BJ (cell line): ENCODE measurements at places on chromosomes 12 and 14. TPM values are rescaled to one million over a fixed set of nuclear protein-coding genes. Genes with fewer than 3 reads are reported as not detected.

- DNase-seq, result no peak
Observed at GRCh38 chr14:37399517-37399916, 195.5 kb downstream of the FOXA1 start.

The INSM2 gene
- polyA plus RNA-seq, result not detected in 2 replicates

The AQP6 gene
- polyA plus RNA-seq, result not detected in 2 replicates

DNA sequence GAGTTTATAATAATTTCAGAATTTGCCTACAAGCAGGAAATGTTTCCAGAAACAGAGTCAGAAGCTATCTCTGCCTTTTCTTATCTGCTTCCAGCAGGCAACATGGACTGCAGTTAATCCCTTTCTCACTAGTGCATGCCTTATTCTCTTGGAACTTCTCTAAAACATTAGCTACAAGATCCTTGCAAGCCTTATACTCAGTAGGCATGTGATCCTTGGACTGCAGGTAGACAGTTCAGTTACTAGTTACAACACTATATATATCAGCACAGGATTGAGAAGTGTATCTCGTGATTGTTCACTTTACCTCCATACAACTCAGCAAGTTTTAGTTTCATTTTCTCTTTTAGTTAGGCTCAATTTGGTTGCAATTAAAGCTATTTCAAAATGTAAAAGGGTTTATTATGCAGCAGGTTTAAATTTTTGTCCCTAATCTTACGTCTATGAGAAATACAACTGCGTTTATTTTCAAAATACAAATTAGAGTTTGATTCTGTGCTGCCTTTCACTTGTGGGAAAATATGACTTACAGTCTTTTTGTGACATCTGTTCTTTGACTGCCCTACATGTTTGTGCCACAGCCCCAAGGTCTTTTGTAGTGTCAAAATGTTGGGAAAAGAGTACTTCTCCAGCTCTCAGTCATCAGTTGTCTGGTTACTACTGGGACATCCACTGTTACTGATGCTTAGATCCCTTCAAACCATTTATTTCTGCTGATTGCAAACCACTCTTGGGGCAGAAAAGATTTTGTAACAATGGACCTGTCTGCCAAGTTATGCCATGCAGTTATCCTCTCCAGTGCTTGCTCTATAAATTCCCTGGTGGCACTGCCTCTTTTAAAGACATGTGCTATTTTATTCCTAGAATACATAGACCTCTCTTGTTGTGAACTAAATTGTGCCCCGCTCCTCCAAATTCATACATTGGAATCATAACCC is 709.0 kb upstream of the FOXG1 start:
- no peak for DNase-seq

GRCh38 chr12:11880381-11880780 is 190.4 kb upstream of the BCL2L14 start:
- no peak for DNase-seq

DNA sequence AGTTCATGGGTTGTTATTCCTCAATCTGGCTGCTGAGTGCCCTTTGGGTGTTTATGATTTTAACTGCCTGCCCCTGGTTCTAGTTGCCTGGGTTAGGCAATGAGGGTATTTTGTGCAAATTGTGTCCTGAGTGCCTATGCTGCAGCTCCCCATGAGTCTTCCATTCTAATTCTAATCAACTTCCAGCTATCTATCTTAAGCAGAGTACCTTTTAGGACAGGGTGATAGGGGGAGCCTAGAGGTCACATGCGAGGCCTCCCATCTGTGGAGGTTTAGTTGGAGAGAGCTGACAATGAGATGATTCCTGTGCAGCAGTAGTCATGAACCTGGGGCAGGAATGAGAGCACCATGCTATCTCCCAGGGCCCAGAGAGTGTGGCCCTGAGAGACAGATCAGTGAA is 225.9 kb upstream of the PLEKHG7 start:
- no peak for DNase-seq

The CD9 gene
- 86.0 and 91.2 TPM in 2 replicates for polyA plus RNA-seq

DNA sequence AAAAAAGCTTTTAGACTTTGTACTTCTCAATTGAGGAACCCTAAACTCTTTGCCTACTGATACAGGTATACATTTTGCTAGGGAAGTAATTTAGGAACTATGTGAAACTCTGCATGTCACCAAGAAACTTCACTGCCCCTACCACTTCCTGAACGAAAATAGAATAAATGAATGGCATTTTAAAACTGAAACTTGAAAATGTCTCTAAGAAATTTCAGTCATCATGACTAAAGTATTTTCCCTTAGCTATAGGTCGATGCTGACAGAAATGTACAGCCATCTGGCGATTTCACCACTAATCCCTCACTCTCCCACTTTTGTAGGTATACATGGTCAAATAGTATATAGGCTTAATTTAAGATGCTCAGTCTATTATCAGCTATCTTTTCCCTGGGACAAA is 194.9 kb upstream of the SYT10 start:
- no peak for DNase-seq

The CDKN1B gene
- polyA plus RNA-seq, result 19.7 and 21.7 TPM in 2 replicates

The TSPAN19 gene
- polyA plus RNA-seq, result not detected in 2 replicates

DNA sequence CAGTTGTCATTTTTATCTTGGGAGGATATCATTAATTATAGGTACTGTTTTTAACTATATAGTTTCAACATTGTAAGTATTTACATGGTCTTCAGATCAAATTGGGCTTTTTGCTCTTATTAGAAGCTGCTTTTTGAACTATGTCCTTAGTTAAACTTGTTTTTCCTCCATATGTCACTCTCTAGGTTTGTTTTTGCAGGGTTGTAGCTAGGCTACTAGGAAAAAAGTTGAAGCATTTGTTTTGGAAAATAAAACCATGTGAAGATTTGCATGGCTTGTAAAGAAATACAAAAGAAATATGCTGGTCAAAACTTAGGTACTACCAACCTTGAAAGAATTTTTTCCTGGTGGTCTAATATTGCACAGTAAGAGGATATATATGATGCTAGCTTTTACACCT is 3.4 kb downstream of the ARID2 start:
- DNase-seq, result no peak

The TSHR gene
- not detected in 2 replicates for polyA plus RNA-seq

DNA sequence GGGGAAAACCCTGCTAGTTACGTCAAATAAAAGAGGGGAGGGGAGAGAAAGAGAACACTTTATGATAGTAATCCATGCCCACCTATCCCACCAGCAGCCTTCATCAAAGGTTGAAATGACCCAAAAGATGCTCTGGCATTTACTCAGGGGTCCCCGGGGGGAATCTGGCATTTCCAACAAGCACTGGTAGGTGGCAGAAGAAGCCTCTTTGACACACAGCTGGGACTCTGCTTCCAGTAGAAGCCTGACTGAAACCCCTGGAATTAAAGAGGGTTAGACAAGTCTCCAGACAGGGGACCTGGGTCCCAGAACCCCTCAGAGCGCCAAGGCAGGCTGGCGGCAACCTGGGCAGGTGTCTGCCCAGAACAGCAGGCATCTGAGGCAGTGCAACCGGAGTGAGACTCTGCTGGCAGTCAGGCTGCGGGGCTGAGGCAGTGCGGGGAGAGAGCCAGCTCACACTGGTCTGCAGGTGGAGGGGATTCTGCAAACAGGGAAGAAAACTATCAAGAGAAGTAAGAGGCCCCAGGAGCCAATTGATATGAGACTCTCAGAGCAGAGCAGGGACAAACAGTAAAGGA is 85.0 kb upstream of the CAPRIN2 start:
- DNase-seq, result no peak

The TOX4 gene
- polyA plus RNA-seq, result 105 and 141 TPM in 2 replicates

DNA sequence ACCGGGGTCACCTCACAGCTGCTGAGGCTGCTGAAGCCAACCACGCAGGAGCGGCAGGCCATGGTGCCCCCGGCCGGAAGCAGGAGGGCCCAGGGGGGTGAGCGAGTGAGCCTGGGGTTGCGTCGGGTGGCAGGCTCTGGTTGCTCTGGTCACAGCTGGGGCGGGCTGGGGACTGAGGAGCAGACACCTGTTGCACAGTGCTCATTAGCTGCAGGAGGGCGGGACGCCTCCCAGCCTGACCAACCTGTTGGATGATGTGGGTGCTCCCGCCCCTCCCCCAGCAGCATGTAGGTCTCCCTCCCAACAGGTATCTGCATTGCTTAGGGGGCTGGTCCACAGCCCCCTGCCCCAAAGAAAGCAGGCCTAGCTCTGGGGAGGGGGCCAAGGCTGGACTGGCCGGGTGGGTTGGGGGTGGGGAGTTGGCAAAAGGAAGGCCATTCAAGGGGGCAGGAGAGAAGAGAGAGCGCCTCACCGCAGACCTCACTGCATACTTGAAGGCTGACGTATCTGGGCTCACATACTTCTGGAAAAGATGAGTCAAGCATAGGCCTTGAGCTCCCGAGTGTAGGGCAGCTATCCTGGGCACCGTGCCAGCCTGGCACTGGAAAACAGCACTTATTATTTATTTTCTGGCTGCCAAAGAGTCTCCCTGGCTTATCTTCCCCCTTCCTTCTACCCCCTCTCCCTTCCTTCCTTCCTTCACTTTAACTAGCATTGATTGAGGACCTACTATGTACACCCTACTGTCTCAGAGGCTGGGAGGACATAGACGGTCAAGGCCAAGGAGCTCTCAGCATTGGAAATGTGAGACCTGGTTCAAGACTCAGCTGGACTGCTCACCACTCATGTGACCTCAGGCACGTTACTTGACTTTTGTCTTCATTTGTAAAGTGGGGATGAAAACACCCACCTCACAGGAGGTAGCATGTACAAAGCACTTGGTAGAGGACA is at the start of gene KRT80:
KRT80 (minus strand) TSS at position 174 of the 951 bp plus-strand sequence; CDS start at position 62, 112 bp downstream.
- DNase-seq, result peak; percentile 92

GRCh38 chr14:38208618-38209562 is 1.2 kb downstream of the SSTR1 start:
- no peak for DNase-seq

GRCh38 chr12:42910656-42911055 is 321.1 kb upstream of the PRICKLE1 start:
- no peak for DNase-seq

The ADAMTS20 gene
- polyA plus RNA-seq, result 0.01 TPM in 1 of 2 replicates, not detected in the other

DNA sequence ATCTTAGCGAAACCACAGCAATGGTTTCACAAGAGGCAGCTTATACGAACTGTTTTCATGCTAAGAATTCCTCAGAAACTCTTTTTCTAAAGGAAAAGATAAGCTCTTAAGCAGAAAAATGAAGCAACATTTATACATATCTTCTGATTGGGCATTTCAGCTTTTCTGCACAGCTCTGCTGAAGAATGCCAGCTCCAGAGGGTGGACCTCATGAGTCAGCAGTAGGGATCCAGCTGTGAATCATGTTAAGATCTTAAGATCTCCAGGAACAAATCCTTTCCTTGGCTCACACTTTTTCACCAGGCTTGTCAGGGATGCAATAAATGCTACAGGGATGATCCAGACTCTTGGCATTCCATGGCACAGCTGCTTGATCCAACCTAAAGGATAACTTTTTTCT is 477.1 kb upstream of the CCDC196 start:
- no peak for DNase-seq

DNA sequence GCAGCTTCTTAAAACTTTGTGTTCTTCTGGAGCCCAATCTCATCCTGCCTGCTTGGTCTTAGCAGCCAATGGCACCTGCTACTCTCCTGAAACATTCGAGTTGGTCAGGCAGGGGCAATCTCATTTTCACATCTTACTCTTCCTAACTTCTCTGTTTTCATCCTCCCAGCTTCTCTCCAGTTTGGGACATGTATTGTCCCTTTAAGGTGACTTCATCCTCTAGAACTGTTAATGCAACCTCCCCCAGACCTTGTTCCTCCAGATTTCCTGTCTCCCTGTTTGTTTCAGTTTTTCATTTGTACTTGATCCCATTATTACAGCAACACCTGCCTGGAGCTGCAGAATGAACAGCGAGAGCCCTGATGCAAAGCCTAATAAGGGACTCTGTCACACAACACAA is 31.3 kb downstream of the SERPINA11 start:
- no peak for DNase-seq

- no peak for DNase-seq
Observed at GRCh38 chr12:28552251-28552970, 362.2 kb downstream of the CCDC91 start.

- DNase-seq, result no peak
Observed at GRCh38 chr14:73712540-73713180, 1.5 kb downstream of the PNMA1 start.

DNA sequence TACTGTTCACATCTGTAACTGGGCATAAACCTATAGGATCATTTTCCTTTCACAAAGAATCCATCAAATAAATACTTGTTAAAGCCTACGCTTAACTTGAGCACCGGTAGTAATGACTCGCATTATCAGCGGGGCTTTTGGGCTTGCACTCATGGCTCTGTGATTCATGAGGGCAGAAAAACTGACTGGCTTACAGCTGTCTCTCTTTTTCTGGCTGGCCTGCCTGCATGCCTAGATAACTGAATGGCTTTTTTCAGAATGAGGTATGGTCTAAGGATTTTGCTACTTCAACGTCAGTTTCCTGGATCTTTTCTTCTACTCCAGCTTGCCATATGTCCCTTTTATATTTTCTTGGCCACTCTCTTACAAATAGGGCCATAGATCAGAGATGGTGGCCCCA is 531.1 kb downstream of the NRXN3 start:
- DNase-seq, result no peak

The LRRK2 gene
- polyA plus RNA-seq, result 1.5 and 2.9 TPM in 2 replicates

DNA sequence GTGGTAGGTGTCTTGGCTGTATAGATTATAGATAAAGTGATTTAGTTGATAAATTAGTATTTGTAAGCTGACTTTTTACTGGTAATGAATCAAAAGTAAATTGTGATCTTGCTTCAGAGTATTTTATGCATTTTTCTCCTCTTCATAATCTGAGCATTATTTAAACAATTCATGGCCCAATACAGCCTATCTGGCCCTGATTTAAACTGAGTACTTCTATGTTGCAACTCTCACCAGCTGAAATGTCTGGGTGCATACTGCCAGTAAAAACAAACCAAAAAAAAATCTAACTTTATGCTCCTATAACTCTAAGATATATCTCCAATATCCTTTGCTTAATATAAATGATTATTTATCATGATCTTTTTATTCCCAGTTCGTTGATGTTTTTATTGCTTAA is 86.6 kb downstream of the MIA2 start:
- DNase-seq, result no peak

GRCh38 chr14:89265234-89265633 is 151.8 kb downstream of the FOXN3 start:
- DNase-seq, result no peak

DNA sequence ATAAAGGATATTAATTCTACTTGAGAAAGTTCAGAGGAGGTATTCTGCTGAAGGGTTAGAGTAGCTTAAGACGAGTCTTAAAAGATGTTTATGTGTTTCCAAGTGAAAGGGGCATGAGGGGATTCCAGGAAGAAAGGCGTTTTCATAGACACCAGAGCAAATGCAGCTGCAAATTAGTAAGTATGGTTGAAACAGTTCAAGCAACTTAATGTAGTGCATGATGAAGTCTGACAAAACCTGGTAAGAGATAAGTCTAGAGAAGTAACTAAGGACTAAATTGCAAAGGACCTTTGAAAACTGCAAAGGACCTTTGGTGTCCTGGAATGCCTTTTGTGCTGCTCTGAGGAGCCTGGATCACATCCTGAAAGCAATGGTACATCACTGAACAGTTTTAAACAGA is 11.5 kb downstream of the LUM start:
- no peak for DNase-seq
